ENCODE measurements at places on chromosomes 3 and 15. TPM values are rescaled to one million over a fixed set of nuclear protein-coding genes. Genes with fewer than 3 reads are reported as not detected.

- H3K27ac ChIP-seq, result no peak overlapping the region
- H3K27me3 ChIP-seq, result no peaks in the 10 kb centered on the region
- DNase-seq, result no peak
These were observed 6.6 kb downstream of the GRIP2 start for GRCh38 chr3:14533457-14533958.

- H3K36me3 ChIP-seq, result peaks cover 24% of the 10 kb centered on the region
- no peak overlapping the region for H3K4me3 ChIP-seq
- H3K27ac ChIP-seq, result no peak overlapping the region
- no peak for DNase-seq
These were observed 47.8 kb downstream of the GPD1L start for GRCh38 chr3:32154205-32154579.

DNA sequence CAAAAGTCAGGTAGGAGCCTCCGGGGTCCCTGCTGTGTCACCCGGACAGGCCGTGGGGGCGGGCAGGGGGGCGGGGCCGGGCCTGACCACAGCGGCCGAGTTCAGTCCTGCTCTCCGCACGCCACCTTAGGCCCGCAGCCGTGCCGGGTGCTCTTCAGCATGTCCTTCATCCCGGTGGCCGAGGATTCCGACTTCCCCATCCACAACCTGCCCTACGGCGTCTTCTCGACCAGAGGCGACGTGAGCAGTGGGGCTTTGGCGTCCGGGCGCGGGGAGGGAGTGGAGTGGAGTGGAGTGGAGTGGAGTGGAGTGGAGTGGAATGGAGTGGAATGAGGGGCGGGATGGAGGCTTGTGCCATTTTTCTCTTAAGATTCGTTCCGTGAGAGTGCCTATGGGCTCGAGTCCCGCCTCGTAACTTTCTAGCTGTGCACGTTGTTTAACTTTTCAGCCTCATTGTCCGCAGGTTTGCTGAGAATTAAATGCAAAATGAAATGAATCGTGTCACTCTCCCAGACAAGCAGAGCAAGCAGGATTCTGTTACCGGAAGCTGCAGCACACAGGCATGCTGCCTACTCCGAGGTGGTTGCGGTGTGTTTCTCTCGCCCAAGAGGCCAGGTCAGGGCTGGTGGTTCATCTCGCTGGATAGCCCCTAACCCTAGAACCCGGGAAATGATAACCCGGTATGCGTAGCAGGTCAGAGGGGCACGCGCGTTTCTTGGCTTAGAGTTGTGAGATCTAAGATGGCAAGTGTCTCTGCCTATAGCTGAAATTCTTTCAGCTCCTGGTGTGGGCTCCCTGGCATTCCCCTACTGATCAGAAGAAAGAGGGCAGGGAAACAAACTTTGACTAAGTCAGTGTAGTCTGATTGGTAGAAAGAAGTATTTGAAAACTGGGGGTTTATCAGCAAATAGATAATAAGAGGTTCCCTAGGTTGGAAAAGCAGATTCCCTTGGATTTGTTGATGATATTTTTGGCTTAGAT, at the start of gene FAH:
FAH (plus strand) TSS at position 104 of the 981 bp plus-strand sequence; CDS start at position 160, 56 bp downstream.
- H3K4me3 ChIP-seq, result peak within 1 kb of the TSS; percentile 95
- peak; percentile 33 for DNase-seq
- H3K27ac ChIP-seq, result peak within 1 kb of the TSS; percentile 95
- peaks cover 21% of the 10 kb centered on the region for H3K36me3 ChIP-seq

- no peaks in the 10 kb centered on the region for H3K4me1 ChIP-seq
- DNase-seq, result no peak
- no peaks in the 10 kb centered on the region for H3K36me3 ChIP-seq
- no peak overlapping the region for H3K4me3 ChIP-seq
- H3K27me3 ChIP-seq, result peaks cover 2% of the 10 kb centered on the region
These were observed 394.6 kb downstream of the FEZF2 start for GRCh38 chr3:61978460-61979419.

- DNase-seq, result no peak
- no peaks in the 10 kb centered on the region for H3K27me3 ChIP-seq
- H3K36me3 ChIP-seq, result no peaks in the 10 kb centered on the region
- no peaks in the 10 kb centered on the region for H3K4me1 ChIP-seq
- H3K27ac ChIP-seq, result no peak overlapping the region
- no peak overlapping the region for H3K4me3 ChIP-seq
These were observed 815.9 kb downstream of the VGLL3 start for GRCh38 chr3:86175051-86175536.

GRCh38 chr15:48481802-48482201, 150.6 kb downstream of the DUT start:
- H3K27ac ChIP-seq, result no peak overlapping the region
- no peaks in the 10 kb centered on the region for H3K36me3 ChIP-seq
- H3K4me1 ChIP-seq, result no peaks in the 10 kb centered on the region
- no peak for DNase-seq

DNA sequence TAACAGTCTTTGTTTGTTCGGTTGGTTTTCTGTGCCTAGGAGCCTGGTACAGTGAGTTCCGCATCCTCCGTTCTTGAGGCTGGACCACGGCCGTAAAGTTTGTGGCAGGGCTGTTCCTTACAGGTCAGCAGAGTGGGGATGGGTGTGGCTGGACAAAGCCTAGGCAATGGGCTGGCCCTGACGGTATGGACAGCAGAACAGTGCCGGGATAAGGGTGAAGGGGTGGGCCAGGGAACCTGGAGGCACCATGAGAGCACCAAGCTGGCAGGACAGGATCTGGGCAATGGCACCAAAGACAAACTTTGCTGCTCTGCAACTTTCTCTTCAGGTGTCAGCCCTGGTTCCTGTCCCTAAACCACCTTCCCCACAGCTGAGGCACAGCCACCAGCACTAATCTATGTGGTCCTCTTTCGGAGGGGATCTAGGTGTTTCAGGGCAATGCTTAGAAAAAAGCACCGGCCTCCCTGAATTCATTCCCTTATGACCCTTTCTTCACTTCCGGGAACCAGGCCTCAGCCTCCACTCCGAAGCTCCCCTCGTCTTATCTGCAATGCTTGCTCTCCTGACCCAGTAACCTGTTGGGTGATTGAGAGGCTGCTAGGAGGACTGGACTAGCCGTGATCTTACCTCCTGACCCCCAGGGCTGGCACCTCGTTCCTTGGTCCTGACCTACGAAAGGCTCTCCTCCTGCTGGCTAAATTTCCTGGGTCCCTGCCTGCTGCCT, 54.4 kb downstream of the KLHL6 start:
- no peaks in the 10 kb centered on the region for H3K27me3 ChIP-seq
- H3K27ac ChIP-seq, result no peak overlapping the region
- peaks cover 61% of the 10 kb centered on the region for H3K36me3 ChIP-seq

DNA sequence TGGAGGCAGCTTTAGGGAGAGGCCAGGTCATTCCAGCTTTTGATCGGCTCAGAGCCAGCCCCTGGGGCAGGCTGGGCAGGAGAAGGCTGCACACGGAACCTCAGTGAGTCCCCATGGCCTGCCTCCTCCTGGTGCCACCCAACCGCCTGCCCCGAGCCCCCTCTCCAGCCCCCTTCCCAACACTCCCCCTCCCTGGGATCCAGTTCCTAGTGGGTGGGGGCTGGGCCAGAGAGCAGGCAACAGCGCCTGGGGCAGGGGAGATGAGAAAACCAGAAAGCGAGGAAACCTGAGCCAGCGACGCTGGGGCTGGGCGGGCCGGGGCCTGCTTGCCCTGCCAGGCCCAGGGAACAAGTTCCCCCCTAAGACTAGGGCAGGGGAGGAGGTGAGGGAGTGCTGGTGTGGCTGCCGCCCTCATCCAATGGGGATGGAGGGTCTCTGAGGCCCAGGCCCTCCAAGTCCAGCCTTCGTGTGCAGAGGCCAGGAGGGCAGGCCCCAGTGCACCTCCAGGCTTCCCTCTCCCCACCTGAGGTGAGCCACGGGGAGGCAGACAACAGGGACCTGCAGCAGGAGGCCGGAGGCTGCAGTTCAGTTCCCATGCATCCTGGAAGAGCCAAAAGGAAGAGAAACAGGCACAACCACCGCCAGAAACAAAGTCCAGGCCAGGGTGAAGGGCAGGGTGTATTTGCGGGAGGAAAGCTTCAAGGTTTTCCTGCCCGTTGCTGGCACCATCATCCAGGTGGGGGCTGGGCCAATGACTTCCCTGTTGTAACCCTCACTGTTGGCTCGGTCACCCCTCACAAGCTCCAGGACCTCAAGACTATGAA, 4.0 kb upstream of the SEMA3F start:
- H3K4me3 ChIP-seq, result no peak overlapping the region
- no peak overlapping the region for H3K27ac ChIP-seq
- no peak for DNase-seq
- no peaks in the 10 kb centered on the region for H3K36me3 ChIP-seq
- peaks cover 5% of the 10 kb centered on the region for H3K4me1 ChIP-seq
- peaks cover 22% of the 10 kb centered on the region for H3K27me3 ChIP-seq

- no peak for DNase-seq
- H3K36me3 ChIP-seq, result peaks cover 35% of the 10 kb centered on the region
- H3K4me3 ChIP-seq, result no peak overlapping the region
- H3K27ac ChIP-seq, result peak overlapping the region; percentile 99
- H3K4me1 ChIP-seq, result peaks cover 12% of the 10 kb centered on the region
These were observed 41.2 kb downstream of the PTPN23 start for GRCh38 chr3:47421741-47422649.

GRCh38 chr3:122004991-122005565, 17.0 kb downstream of the ILDR1 start:
- peaks cover 36% of the 10 kb centered on the region for H3K4me1 ChIP-seq
- no peak overlapping the region for H3K4me3 ChIP-seq
- H3K27ac ChIP-seq, result no peak overlapping the region
- DNase-seq, result no peak
- no peaks in the 10 kb centered on the region for H3K36me3 ChIP-seq

DNA sequence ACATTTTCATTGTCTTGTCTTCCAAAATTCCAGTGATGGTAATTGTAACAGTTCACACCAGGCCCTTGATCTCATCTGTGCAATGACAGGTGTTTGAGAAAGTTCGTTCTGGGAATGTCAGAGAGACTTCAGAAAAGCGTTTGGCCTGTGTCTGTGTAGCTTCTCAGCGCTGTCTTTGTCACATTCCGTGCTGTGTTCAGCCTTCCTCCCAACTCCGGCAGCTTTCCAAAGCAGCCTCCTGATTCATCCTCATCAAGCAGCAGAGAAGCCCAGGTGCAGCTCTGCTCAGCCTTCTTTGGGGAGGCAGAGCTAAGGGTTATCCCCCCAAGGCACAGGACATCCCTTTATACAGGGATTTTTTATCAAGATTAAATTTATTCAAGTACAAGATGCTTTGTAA, 494.0 kb upstream of the SUCLG2 start:
- no peaks in the 10 kb centered on the region for H3K27me3 ChIP-seq
- H3K4me3 ChIP-seq, result no peak overlapping the region
- H3K4me1 ChIP-seq, result no peaks in the 10 kb centered on the region
- H3K27ac ChIP-seq, result no peak overlapping the region
- no peak for DNase-seq

DNA sequence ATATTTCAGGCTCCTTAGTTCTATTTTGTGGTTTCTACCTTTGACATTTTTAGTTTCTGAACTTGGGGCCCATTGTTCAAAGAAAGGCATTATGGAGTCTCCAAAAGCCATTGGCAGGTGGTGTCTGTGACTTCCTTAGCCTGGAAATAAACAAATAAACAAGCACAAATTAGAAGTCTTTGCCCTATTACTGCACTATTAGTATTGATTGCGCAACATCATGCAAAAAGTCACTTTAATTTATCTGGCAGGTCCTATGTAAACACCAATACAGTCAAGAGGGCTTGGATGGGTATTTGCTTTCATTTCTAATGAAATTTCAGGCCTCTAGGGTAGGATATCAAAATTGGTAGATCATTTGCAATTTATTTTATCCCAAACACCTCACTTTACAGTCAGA, 85.6 kb downstream of the LPP start:
- H3K27me3 ChIP-seq, result no peaks in the 10 kb centered on the region
- H3K4me3 ChIP-seq, result no peak overlapping the region
- DNase-seq, result no peak
- H3K4me1 ChIP-seq, result peaks cover 27% of the 10 kb centered on the region

DNA sequence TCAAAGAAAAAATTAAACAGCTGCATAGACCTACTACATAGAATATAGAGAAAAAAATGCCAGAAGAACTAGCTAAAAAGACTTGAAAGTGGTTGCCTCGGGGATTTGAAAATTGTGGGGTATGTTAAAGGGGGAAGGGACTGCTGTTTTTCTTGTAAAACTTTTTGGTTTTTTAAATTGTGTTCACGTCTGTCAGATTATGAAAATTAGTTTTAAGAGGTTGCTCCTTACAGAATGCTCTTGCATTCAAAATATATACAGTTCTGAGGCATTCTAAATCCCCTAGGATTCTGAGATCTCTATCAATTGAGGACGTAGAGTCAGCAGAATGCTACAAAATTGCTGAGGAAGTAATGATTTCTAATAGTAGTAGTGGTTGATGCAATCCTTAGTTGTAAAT, 28.6 kb downstream of the PIAS1 start:
- H3K36me3 ChIP-seq, result peaks cover 5% of the 10 kb centered on the region
- H3K4me1 ChIP-seq, result peaks cover 32% of the 10 kb centered on the region
- no peak overlapping the region for H3K4me3 ChIP-seq
- no peak overlapping the region for H3K27ac ChIP-seq

- peaks cover 6% of the 10 kb centered on the region for H3K4me1 ChIP-seq
- no peak overlapping the region for H3K27ac ChIP-seq
- H3K4me3 ChIP-seq, result no peak overlapping the region
- no peaks in the 10 kb centered on the region for H3K36me3 ChIP-seq
These were observed 221.0 kb upstream of the EOMES start for GRCh38 chr3:27943106-27943505.

GRCh38 chr15:55535436-55535835, 27.4 kb upstream of the DNAAF4 start:
- no peaks in the 10 kb centered on the region for H3K36me3 ChIP-seq
- no peak for DNase-seq
- no peaks in the 10 kb centered on the region for H3K4me1 ChIP-seq
- no peak overlapping the region for H3K27ac ChIP-seq
- no peak overlapping the region for H3K4me3 ChIP-seq
- peaks cover 14% of the 10 kb centered on the region for H3K27me3 ChIP-seq

GRCh38 chr3:178537122-178537705, 978 bp downstream of the KCNMB2 start:
- no peak overlapping the region for H3K27ac ChIP-seq
- H3K4me1 ChIP-seq, result no peaks in the 10 kb centered on the region
- no peak for DNase-seq
- H3K36me3 ChIP-seq, result no peaks in the 10 kb centered on the region

- no peaks in the 10 kb centered on the region for H3K27me3 ChIP-seq
- no peaks in the 10 kb centered on the region for H3K36me3 ChIP-seq
- H3K4me1 ChIP-seq, result no peaks in the 10 kb centered on the region
These were observed 44.8 kb upstream of the HACD2 start for GRCh38 chr3:123629747-123630047.

GRCh38 chr3:186638259-186638658, 1.9 kb upstream of the FETUB start:
- H3K27ac ChIP-seq, result no peak overlapping the region
- no peaks in the 10 kb centered on the region for H3K36me3 ChIP-seq
- no peak for DNase-seq
- no peak overlapping the region for H3K4me3 ChIP-seq

AADACL2 gene
- total RNA-seq, result not detected

ITIH1 gene
- total RNA-seq, result not detected

A4GNT gene
- total RNA-seq, result not detected

PROS1 gene
- total RNA-seq, result 1.7 TPM

GOLGA8K gene
- 0.89 TPM for total RNA-seq

CHCHD6 gene
- 9.1 TPM for total RNA-seq

P2RY1 gene
- total RNA-seq, result 2.1 TPM

DUOXA2 gene
- total RNA-seq, result not detected

GADL1 gene
- not detected for total RNA-seq

BSN gene
- 0.09 TPM for total RNA-seq

All from activated T-helper 2 cell treated with anti-CD3 and anti-CD28 coated beads, Interferon-gamma antibody, Interleukin-2, Interleukin-4, amounts not matched to agents 10 μg/mL and 5 μg/mL and 100 μg/mL, durations not matched to agents 14 hours and 24 hours and 36 hours (primary cell).